Left hindlimb (tissue), 1 donor: ENCODE measurements at places on chromosomes 2 and 18.

DNA sequence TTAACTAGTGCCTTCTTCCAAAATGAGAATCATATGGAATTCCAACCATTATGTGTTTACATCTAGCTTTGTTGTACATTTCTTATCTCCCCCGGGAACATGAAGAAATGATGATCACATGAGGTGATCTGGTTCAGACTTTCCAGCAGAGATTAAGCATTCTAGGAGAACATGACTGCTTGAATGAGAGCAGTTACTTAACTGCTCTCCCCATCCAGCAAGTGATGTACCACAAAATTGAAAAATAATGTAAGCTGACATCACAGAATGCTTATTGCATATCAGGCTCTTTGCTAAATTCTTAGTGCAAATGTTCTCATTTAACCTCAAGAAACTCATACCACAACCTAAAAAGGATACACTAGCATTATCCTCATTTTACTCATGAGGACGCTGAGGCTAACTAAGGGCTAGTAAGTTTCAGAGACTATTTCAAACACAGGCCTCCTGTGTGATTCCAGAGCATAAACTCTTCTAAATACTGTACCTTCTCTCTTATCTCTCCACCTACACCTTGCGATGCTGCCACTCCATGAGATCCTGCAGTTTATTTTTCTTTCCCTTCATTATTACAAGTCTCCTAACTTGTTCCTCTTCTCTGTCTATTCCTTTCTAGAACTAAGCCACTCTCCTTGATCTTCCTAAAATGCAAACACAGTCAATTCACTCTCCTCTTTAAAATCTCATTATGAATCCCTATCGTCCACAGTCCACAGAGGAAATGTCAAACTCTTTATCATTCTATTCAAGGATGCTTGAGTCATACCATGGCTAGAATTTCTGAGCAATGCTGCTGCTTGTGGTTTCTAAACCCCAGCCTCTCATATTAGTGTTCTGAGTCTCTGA is 1224.8 kb upstream of the ZEB2 start:
- no peak for DNase-seq

GRCh38 chr2:29921560-29921915 is at the start of gene ALK:
ALK (minus strand) TSS chr2:29921586; CDS start chr2:29920659, 927 bp downstream.
- DNase-seq, result peak; percentile 90

- no peak for DNase-seq
Measured at GRCh38 chr18:21386523-21387240, 144.7 kb downstream of the GREB1L start.

DNA sequence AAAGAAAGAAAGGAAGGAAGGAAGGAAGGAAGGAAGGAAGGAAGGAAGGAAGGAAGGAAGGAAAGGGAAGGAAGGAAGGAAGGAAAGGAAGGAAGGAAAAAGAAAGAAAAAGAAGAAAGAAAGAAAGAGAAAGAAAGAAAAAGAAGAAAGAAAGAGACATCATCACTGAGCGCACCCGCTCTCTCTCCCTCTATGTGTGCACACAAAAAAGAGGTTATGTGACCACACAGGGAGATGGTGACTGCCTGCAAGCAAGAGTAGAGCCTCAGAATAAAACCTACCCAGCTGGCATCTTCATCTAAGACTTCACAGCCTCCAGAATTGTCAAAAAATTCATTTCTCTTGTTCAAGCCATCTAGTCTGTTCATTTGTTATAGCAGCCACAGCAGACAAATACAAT is 1307.4 kb upstream of the ACVR2A start:
- DNase-seq, result no peak

DNA sequence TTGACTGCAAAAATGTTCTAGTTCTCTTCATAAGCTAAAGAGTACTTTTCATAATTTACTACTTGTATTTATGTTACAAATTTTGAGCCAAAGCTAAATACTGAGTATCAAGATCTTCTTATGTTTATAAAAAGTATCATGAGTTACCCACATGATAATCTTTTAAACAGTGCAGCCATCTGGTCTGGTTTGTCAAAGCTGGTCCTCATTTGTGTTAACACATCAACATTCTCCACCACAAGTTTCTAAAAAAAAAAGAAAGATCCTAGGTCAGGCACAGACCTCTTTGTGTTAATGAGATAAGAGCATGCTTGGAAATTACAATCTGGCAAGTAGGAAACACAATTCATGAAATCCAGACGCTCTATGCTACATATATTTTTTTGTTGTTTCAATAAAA is 75.5 kb upstream of the FRZB start:
- DNase-seq, result no peak

- DNase-seq, result no peak
Measured at GRCh38 chr2:9478526-9478925, 4.2 kb downstream of the IAH1 start.

DNA sequence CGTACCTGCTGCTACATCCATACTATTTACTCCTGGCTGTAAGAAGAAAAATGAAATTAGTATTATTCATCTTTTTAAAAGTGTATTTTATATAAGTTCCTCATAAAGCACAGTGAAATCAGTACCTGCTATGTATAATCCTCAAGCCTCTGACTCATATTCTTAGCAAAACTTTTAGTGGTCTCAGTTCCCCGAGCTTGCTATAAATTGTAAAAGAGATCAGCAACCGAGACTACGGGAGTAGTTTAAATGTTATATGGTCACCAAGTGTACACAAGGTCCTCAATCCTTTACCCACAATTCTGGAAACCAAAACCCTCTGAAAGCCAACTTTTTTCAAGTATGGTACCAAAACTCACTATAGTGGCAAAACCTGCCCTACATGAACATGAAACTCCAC is 24.2 kb downstream of the PRPF40A start:
- no peak for DNase-seq

- no peak for DNase-seq
Measured at GRCh38 chr2:181642086-181642485, 14.8 kb downstream of the CERKL start.

- DNase-seq, result peak; percentile 31
Measured at GRCh38 chr18:49031511-49032188, 80.9 kb upstream of the SMAD7 start.

DNA sequence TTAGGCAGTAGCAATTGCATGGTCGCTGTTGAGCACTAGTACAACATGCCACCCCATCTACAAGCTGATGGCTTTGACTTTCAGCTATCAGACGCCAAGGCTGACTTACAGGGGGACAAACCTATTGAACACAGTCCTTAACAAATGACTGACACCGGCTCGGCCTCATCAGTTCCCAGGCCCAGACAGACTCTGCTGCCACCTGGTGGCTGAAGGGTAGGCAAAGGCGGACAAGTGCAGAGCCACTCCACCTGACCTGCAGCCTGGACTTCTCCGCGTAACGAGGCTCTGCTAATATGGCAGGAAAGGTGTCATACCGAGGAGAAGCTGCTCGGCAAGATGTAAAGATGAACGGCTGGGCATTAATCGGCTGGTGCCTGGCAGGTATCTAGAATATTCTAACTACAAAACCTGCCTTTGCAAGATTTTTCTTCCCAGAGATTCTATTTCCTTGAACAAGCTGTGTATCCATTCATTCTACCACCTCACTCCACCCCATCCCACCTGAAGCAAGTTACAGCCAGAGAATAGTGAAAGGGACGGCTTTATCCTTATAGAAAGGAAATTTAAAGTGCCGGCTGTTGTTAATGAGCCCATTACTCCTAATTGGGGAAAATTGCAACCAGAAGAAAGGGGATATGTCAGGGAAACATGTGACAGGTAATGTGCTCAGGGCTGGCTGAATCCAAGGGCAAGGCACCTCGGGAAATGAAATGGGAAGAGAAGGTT is 67.4 kb downstream of the STEAP3 start:
- DNase-seq, result no peak

- no peak for DNase-seq
Measured at GRCh38 chr2:138183705-138184104, 219.4 kb downstream of the HNMT start.

DNA sequence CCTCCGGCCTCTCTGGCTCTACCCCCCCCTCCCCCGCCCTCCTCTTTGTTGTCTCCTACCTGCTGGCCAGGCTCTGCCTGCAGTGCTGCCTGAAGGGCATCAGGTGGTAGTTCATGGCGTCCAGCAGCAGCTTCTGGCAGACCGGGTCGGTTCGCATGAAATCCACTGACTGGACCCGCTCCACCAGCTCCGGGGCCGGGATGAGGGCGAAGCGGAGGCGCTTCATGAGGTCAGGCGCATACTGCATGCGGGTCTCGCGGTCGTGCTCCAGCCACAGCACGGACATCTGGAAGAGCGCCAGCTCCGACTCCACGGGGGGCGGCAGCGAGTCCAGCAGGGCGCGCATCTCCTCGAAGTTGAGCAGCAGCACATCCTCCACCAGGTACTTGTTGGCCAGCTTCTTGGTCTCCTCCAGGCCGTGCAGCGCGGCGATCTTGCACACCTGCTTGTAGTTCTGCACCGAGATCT is 3.2 kb downstream of the KLHL14 start:
- DNase-seq, result no peak

DNA sequence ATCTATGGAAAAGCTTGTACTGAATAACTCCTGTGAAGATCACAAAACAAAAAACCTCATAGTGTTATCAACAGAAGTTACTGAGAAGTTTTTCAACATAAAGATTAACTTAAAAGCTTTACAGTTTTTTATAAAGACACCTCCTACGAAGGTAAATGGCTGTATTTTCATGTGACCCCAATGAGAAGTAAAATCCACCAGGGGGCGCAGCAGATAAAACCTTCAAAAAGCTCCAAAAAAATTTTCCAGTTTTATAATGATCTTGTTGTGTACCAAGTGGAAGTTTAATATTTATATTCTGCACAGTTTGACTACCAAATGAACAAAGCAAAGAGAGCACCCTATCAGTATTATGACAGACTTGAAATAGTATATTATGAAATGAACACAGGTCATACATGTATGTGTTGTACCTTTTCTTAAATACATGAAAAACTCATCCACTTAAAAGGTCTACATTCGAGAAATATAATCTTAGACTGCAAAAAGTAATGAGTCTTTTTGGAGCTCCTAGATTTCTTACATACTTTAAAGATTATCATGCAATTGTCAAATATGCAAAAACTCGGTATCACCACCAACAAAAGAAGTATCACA is 38.5 kb downstream of the PNO1 start:
- no peak for DNase-seq

GRCh38 chr2:27849558-27850205 is 40.5 kb downstream of the RBKS start:
- DNase-seq, result no peak

- no peak for DNase-seq
Measured at GRCh38 chr2:54941248-54941984, 108.8 kb downstream of the RTN4 start.
